EL (cell line): ENCODE measurements at places on chromosomes 11 and 22.

DNA sequence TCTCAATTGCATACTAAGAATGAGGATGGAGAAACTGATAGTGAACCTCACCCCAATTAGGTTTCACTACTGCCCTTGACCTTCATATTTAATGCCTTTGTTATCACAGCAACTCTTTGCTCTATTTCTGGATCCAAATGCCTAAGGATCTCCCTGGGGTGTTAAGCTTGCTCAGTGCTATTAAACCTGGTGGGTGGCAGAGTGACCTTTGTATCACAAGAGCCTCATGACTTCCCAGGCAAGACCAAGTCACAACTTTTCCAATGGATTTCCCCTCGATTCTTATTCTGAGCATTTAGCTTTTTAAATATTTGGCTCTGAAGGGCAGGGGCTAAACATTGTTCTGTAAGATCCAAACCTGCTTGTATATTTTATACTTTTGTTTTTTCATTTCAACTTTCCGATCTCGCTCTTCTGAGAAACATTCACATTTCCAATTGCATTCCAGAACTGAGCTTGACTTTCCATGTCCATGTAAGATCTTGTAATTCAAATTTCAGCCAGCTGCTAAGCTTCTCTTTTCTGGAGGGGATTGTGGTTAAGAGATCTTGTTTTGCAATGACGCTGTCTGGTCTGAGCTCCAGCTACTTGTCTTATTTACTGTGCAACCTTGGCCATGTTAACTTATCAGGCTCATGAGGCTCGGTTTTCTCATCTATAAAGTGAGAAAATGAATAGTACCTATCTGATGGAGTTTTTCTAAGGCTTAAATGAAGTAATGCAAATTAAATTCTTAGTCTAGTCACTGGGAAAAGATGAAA is 6.4 kb upstream of the EHF start:
- DNase-seq, result no peak

DNA sequence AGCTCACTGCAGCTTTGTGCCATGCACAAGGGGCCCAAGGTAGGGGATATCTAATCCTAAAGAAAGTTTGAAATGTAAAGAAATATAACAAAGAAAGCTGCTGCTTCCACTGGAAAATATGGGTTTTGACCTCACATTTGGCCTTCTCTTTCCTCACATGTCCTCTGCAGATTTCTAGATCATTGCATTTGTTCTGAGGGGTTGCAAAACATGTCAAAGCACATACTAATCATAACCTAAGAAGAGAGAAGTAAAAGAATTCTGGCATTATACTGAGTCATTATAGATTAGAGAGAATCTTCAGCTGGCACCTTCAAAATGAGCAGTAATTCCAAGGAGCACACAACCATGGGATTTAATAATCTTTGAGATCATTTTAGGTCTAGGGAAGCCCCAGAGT is 92.5 kb upstream of the CHRM4 start:
- DNase-seq, result no peak

DNA sequence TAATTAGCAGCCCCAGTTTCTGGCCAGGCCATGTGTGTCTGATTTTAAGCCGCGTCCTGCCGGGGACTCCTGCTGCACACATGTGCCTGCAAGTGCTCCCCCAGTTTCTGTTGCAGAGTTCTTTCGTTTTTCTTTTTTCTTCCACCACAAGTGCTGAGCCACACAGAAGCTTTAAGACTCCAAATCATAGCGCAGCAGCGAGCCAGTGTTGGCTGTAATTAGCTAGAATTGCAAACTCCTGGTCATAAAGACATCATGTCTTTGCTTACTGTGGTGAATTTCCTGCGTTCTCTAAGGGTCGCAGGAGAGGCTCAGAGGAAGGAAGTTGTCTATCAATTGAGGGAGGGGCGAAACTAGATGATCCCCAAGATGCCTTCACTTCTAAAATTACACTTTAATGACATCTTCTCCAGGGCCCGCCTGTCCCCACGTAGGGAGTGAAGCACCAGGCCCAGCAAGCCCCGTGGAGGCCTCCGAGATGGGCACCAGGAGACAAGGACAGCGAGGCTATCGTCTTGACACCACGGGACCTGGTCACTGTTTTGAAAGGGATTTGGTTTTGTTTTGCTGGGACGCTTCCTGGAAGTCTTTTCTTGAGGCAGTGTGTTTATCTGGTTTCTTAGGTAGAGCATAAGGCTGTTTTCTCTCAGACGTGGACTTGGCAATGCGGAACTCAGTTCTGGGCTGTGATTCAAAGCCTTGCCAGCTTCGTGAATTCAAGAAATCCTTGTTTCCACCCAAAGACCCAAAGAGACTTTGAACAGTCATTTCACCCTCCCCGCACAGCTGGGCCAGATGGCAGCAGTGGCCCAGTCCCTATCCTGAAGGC is 71.8 kb downstream of the UBASH3B start:
- no peak for DNase-seq

GRCh38 chr11:97610000-97610399 is 1220.2 kb downstream of the JRKL start:
- no peak for DNase-seq

DNA sequence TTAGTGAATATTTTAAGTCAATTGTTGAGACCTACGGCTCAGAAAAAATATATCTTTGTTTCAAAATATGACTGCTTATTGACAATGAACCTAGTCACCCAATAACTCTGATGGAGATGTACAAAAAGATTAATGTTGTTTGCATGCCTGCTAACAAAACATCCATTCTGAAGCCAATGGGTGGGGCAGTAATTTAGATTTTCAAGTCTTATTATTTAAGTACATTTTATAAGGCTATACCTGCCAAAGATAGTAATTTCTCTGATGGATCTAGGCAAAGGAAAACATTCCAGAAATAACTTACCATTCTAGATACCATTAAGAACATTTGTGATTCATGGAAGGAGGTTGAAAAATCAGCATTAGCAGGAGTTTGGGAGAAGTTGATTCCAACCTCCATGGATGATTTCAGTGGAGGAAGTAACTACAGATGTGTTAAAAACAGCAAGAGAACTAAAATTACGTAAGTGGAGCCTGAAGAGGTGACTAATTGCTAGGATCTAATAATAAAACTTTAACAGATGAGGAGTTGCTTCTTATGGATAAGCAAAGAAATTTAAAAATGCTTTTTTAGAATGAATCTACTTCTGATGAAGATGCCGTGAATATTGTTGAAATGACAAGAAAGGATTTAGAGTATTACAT is 26.4 kb upstream of the OR8D2 start:
- no peak for DNase-seq

DNA sequence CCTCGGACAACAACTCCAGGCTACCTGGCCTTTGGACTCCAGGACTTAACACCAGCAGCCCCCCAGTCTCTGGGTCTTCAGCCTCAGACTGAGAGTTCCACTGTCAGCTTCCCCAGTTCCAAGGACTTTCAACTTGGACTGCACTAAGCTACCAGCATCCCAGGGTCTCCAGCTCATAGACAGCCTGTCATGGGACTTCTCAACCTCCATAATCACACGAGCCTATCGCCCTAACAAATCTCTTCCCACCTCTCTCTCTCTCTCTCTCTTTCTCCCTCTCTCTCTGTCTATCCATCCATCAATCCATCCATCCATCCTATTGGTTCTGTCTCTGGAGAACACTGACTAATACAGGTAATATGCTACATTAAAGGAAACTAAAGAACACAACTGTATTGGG is 10.7 kb downstream of the RAB30 start:
- DNase-seq, result no peak

- no peak for DNase-seq
Measured at GRCh38 chr11:44604171-44604581, 38.7 kb downstream of the CD82 start.

GRCh38 chr11:84247926-84248325 is 961.8 kb upstream of the CCDC90B start:
- DNase-seq, result no peak

DNA sequence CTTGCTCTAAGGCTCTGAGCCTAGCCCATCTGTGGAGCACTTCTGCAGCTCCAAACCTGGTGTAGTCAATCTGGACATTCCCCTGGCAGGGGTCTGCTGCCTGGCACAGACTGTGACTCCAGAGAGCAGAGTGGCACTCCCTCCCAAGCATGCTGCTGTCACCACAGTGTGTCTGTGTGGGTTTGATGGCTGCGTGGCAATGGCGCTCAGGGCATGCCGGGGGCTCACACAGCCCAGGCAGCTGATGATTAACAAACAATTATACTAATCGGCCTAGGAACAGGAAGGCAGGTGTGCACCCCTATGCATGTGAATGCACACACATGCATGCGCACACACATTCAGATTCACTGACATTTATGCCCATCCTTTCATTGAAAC is 9.0 kb upstream of the NECTIN1 start:
- DNase-seq, result no peak

GRCh38 chr11:86606836-86607481 is 65.5 kb downstream of the ME3 start:
- no peak for DNase-seq

DNA sequence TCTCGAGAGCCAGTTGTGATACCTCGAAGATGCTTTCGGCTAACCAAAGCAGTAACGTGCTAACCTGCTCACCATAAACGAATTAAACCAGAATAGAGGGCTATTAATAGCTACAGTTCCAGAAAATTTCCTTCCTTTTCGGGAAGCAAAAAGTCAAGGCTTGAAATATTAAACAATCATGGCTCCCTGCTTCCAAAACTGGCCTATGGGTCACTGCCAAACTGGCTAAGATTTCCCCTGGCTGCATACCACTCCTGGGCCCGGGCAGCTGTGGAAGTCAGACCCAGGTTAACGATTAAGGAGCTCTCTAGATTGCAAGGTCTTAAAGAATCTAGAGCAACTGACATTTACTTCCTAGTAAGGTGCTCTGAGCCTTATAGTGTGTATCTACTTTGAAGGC is 1.7 kb downstream of the AMOTL1 start:
- DNase-seq, result no peak

DNA sequence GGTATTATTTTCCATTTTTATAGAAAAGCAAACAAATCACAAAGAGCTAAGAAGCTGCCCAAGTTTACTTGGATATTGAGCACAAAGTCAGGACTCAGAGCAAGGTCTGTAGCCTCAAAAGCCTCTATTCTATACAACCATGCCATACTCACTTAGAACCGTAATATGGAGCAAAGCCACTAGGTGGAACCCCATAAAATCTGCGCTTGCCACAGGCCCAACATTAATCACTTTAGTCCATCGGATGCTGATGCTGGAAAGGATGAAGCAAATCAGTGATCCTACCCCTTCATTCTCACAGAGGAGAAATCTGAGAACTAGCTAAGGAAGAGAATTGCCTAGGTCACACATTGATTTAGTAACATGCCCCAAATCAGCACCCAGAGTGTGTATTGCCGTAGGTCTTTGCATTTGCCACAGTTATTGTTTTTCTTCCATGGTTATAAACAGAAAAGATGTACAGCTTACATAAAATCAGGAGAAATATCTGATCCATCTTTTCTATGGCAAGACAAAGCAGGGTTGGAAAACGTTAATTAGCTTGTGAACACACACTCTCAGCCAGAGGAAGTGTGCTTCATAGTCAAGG is 56.7 kb upstream of the RAB38 start:
- peak; percentile 55 for DNase-seq

GRCh38 chr11:44125598-44125997 is 30.1 kb downstream of the EXT2 start:
- DNase-seq, result no peak

DNA sequence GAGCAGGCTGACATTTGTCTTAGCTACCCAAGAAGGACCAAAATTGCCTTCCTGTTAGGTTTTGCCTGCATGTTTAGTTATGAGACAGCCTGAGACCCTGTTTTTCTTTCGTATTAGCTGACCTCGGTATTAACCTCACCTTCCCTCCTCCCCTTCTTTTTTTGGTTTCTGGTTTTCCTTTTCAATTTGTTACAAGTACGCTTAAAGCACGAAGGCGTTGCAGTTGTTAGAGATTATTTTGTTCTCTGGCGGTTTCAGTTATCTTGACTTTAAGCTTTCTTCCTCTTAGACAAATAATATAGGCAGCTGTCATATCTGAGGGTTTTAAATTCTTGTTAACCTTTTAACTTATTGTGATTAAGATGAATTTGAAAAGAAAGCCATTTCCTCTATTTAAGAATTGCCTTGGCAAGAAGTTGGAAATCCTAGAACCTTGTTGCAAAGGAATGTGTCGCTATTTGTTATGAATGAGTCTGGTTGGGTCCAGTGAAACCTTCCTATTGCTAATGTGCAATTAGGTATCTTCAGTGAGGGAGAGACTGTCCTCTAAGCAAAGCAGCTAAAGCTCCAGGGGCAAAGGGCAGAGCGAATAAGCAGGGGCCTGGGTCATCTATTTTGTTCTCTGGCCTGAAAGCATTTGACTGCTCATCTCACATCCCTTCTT is 45.7 kb downstream of the PACS1 start:
- no peak for DNase-seq

- DNase-seq, result no peak
Measured at GRCh38 chr11:1765871-1766718, 2.4 kb upstream of the CTSD start.

DNA sequence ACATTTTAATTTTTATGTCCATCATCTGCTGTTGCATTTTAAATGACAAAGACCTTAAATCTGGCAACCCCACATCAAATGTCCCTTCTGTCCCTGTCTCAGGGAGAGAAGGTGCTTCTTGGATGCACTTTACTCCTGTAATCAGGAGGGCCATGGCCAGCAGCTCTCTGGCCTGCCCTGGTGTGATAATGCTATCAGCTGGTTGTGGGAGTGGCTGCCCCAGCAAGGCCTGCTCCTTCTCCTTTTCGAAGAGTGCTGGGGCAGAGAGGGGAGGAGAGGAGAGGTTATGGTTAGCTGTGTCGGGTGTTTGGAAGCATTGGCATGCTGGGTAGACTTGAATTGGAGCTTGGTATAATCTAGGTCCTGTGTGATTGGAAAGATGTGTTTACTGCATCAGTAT is 12.8 kb downstream of the TNRC6B start:
- DNase-seq, result no peak

GRCh38 chr22:20031732-20032406 is 11.0 kb downstream of the TANGO2 start:
- no peak for DNase-seq

DNA sequence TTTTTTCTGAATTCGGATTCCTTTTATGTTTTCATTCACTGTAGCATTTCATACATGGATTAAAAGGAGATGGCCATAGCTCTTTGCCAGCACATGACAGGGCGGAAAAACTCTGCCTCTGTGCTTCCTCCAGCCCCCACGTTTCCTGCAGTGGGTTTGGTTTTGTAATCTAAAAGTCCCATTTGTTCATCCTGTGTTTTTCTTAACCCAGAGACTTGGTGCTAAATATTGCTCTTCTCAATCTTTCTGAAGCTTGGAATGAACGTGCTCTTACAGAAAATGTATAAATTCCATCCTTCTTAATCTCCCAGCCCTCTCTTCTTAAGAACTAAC is 89.9 kb downstream of the PPP6R3 start:
- DNase-seq, result no peak

GRCh38 chr11:75919525-75919924 is 104.5 kb downstream of the UVRAG start:
- no peak for DNase-seq

DNA sequence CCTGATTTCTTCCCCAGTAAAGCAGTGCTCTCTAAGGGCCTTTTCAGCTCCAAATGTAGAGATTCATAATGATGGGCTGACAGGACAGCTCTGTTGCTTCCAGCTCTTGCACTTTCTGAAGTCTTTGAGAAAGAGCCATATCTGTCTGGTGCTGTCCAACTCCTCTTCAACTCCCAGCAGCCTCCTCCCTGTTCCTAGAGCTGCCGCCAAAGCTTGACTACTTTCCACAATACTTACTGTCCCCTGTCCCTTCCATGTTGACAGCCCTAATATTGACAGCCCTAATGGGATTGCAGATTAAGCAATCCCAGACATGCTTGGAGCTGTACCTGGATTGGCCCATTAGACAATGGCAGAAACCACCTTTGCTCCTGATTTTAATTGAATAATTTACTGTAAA is 29.6 kb downstream of the INSC start:
- no peak for DNase-seq
